ENCODE measurements at places on chromosomes 6 and 20.

- peak; percentile 18 for DNase-seq
Observed at GRCh38 chr6:136347847-136348246, 58.2 kb upstream of the BCLAF1 start.

GRCh38 chr6:45681860-45682511 lies 304.3 kb upstream of the SUPT3H start:
- no peak for DNase-seq

GRCh38 chr6:129695373-129696027 lies 14.5 kb downstream of the ARHGAP18 start:
- DNase-seq: no peak

GRCh38 chr6:149045404-149045803 lies 272.1 kb upstream of the TAB2 start:
- DNase-seq: no peak

- DNase-seq: peak; percentile 95
Observed at GRCh38 chr6:160972111-160972510, 19.5 kb upstream of the MAP3K4 start.

DNA sequence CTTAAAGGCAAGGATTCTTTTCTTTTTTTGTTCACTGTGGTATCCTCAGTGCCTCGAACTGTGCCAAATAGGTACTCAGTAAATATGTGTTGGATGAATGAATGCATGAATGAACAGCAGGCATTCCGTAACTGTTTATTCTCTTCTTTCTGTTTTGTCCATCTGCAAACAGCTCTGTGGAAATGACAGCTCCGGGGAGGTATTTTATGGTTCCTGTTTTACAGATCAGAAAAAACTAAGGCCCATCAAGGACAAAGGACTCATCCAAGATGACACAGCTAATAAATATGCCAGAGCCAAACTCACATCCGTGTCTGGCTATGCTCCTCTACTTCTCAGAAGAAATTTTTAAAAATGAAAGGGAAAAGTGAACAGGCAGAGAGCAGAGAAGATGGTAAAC lies 21.0 kb downstream of the JPH2 start:
- DNase-seq: no peak

GRCh38 chr20:32963176-32963575 lies 41.1 kb downstream of the SUN5 start:
- no peak for DNase-seq

DNA sequence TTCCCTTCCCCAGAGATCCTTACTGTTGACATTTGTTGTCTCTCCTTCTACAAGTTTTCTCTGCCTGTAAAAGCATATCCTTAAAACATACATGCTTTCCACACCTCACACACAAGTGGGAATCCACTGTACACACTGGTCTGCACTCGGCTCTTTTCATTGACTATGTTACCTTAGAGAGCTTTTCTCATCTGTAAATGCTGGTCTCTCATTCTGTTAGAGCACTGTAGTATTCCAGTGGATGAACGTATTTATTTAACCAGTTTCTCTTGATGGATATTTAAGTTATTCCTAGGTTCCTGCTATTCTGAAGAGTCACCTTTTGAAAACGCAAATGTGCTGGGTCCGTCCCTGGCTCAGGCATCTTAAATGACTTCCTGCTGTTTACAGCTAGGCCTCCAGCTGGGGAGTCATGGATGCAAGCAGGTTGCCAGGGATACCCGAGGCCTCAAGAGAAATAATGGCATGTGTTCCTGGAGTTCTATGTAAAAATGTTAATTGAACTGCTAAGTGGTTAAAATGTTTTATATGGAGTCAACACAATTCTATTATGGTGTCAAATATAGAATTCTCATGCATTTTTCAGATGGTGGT lies 61.1 kb upstream of the TGM3 start:
- DNase-seq: no peak

DNA sequence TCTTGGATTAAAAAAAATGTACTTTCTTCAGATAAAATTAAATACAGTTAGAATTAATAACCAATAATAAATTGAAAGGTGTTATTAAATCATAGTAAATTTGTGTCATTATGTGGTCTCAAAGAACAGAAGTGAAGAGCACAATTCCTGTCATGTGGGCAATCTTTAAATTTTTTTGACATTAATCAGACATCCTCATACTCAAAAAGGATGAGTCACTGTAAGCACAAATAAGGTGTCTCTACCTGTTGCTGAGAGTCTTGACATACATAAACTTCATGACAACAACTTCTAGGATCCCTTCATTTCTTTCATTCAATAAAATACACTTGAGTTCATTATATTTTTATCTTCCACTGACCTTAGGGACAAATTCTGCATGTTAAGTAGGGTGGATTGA lies 76.1 kb downstream of the SLC22A3 start:
- DNase-seq: no peak

DNA sequence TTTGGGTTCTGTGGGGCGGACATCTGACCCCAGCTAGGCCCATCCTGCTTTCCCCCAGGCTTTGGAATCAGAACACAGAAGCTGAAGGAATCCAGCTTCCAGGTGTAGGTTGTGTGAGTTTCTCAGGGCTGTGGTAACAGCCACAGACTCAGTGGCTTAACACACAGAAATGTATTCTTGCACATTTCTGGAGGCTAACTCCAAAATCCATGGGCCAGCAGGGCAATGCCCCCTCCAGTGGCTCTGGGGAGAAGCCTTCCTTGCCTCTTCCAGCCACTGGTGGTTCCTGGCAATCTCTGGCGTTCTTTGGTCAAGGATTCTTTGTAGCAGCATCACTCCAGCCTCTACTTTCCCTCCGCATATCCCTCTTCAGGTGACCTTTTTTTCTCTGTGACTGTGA lies 1.3 kb upstream of the EMILIN3 start:
- DNase-seq: no peak

GRCh38 chr6:166286839-166287271 lies 21.3 kb downstream of the PRR18 start:
- no peak for DNase-seq

GRCh38 chr6:113888493-113888892 lies 31.3 kb downstream of the MARCKS start:
- no peak for DNase-seq

DNA sequence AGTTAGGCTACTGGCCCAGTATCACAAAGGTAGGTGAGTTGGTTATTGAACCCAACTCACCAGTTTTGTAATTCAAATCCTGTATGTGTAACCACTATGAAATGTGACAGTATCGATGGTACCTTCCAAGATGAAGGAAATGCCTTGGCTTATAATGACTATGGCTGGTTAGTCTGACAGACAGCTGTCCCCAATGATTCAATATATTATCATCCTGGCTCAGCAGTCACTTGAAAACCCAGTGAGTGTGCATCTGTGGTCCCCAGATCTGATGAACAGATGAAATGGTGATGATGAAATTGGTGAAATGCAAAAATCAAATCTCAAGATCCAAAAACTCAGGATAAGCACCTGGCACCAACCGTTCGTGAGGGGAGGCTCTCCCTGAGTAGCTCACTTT lies 54.8 kb downstream of the TNFRSF21 start:
- DNase-seq: no peak

DNA sequence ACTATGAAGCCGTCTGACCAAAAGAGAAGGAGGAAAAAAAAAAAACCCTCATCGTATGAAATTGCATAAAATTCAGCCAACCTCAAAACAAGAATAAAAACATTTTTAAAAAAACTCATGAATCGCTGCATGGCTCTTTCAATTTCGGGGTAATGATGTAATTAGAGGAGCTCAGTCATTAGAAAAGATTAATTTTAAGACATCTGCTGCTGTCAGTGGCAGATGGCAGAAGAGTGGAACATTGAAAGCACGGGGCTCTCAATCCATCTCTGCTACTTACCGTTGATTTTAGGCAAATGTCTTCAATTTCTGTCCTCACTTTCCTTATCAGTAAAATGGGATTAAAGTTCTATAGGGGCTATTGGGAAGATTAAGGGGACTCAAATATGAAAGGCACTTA lies 79.1 kb downstream of the EYA2 start:
- no peak for DNase-seq

DNA sequence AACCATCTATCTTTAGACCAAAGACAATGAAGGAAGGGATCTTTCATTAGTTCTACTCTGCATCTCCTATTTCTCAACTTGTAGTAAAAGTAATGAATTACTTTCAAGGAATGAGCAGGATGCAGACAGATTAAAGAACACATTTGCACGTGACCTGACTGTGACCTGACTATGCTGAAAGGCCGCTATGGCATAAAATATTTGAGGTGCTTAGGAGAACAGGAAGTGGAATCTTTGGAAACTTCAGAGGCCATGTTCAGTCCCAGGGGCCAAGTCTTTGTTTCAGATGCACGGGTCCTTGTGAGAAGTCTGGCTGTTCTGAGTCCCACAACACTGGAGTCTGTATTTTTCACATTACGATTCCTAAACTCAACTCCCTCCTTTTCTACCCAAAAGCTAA lies 41.0 kb downstream of the NINL start:
- DNase-seq: no peak

GRCh38 chr20:1950836-1951235 lies 43.0 kb downstream of the PDYN start:
- DNase-seq: no peak

- no peak for DNase-seq
Observed at GRCh38 chr6:134647861-134648260, 302.0 kb downstream of the ALDH8A1 start.

DNA sequence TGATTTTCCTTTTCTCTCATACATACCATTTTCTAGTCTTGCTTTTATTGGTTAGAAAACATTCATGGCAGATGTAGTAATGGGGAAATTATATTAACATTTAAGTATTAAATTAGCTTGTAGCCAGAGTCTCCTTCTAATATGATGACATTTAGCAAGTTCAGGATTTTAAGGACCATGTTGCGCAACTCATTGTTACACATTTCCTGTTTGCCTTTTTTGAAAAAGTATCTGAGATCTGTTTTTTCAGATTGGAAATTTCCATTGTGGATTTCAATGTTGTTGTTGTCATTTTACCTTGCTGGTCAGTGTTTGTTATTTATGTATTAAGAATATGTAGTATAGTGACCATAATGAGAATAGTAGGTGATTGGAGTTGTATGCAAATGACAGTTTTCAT lies 38.7 kb downstream of the CDKAL1 start:
- peak; percentile 33 for DNase-seq

- no peak for DNase-seq
Observed at GRCh38 chr6:5290500-5290899, 29.2 kb downstream of the FARS2 start.

- no peak for DNase-seq
Observed at GRCh38 chr6:141848029-141848890, 284.5 kb upstream of the GJE1 start.

- no peak for DNase-seq
Observed at GRCh38 chr6:81145506-81145905, 607.0 kb downstream of the TENT5A start.

GRCh38 chr6:149450679-149451375 lies 34.0 kb downstream of the ZC3H12D start:
- no peak for DNase-seq

GRCh38 chr6:17771609-17772008 lies 64.9 kb upstream of the NUP153 start:
- no peak for DNase-seq

- DNase-seq: no peak
Observed at GRCh38 chr6:10875026-10875425, 6.8 kb downstream of the GCM2 start.

DNA sequence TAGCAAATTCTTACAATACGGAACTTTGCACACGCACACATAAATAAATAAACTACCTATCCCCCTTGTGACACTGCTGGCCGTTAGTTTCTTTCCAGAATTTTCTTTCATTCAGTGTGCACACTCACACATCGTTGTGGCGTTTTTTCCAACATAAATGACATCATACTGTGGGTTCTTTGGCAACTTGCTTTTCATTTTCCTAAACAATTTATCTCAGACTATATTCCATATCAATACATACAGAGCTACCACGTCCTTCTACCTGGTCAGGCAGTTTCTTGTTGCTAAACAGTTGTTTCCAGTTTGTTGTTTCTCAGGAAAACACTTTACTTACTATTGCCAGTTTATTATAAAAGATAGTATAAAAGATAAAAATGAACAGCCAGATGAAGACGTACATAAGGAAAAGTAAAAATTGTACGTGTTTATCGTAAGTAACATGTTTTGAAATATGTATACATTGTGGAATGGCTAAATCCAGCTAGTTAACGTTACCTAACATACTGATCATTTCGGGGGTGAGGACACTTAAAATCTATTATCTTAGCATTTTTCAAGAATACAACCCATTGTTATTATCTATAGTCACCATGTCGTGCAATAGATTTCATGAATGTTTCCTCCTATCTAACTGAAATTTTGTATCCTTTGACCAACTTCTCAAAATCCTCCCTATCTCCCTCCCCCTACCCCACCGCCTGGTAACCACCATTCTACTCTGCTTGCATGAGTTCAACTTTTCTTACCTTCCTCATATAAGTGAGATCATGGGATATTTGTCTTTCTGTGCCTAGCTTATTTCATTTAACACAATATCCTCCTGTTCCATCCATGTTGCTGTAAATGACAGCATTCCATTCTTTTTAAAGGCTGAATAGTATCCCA lies 1.2 kb upstream of the TP53RK start:
- no peak for DNase-seq

- DNase-seq: no peak
Observed at GRCh38 chr6:24822696-24823095, 24.0 kb upstream of the ARMH2 start.

GRCh38 chr20:10922941-10923340 lies 249.1 kb upstream of the JAG1 start:
- DNase-seq: peak; percentile 70

GRCh38 chr20:60502881-60503280 lies 544.7 kb downstream of the CDH26 start:
- no peak for DNase-seq

DNA sequence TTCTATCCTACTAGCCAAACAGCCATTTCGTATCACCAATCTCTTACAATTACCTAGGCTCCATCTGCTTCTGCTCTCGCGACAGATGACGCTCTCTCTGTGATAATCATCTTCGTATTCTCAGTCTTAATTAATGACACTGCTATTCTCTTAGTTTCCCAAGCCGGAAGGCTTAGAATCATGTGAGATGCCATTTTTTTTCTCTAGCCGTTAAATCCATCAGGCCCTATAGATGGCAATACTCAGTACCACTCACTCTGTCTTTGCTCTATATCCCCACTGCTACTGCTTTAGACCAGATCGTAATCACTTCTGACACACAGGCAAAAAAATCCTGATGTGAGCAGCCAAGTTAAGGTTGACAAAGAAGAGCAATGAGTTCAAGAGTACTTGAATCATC lies 2.1 kb upstream of the THEMIS start:
- no peak for DNase-seq

DNA sequence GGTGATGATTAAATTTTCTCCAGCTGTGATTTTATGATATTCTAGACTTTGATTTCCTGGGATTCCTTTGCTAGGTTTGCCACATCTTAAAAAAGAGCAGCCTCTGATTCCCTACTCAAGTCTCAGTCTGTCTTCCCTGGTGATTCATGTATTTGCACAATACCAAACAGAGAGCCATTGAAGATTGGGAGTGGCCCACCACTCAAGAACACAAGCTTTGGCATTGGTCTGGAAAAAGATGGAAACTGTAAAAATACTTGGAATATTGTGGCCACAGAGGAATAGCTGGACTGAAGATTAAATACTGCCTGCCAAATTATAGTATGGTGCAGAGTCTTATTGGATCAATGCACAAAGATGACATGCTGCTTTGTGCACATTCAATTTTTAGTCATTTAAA lies 32.9 kb downstream of the PTCHD4 start:
- DNase-seq: no peak

GRCh38 chr6:165760803-165761185 lies 97.8 kb upstream of the PDE10A start:
- no peak for DNase-seq

GRCh38 chr6:7166410-7167293 lies 58.9 kb downstream of the RREB1 start:
- peak; percentile 83 for DNase-seq
